ENCODE measurements at places on chromosomes 5 and 9.

GRCh38 chr5:74206579-74207550, 433.7 kb downstream of the ENC1 start:
- no peak for DNase-seq

DNA sequence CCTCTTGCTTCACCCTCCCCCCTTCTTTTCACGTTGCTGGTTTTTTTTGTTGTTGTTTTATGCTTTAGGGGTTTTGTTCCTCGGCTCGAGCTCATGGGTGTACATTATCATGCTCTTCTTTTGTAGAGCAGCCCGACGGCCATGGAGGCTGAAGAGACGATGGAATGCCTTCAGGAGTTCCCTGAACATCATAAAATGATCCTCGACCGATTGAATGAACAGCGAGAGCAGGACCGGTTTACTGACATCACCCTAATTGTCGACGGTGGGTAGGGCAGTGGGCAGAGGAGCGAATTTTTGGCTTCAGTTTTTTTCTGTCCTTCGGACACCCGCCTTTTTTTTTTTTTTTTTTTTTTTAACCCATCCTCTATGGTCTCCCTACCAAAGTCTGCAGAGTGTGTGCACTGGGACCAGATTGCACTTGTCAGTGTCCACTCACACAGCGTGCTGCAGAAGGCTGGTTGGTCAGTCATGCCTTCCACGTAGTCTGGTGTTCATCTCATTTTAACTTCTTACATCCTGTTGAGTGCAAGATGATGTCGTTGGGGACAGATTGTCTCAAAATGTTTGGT, 1.3 kb downstream of the ZNF131 start:
- no peak for DNase-seq

DNA sequence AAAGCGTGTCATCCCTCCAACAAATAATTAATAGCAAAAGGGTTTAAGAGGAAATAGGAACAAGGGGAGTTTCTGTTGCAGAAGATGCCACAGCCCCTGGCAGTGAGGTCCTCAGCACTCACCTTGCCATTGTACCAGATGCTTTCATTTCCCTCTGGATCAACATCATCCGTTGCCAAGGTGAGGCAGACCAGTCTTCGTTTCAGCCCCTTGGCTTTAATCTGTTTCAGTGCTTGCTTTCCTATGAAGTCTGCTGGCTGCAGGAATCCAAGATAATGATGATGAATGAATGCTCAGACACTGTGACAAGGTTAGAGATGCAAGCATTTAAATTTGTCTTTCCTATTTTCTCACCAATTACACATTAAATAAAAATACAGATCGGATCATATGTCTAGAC, 20.0 kb upstream of the ARSB start:
- peak; percentile 30 for DNase-seq

- no peak for DNase-seq
Measured at GRCh38 chr9:98009936-98010335, 26.8 kb downstream of the ANP32B start.

- no peak for DNase-seq
Measured at GRCh38 chr9:11618241-11618805, 1005.5 kb upstream of the PTPRD start.

All from WERI-Rb-1 (cell line).